ENCODE measurements at places on chromosomes 6 and 20.

DNA sequence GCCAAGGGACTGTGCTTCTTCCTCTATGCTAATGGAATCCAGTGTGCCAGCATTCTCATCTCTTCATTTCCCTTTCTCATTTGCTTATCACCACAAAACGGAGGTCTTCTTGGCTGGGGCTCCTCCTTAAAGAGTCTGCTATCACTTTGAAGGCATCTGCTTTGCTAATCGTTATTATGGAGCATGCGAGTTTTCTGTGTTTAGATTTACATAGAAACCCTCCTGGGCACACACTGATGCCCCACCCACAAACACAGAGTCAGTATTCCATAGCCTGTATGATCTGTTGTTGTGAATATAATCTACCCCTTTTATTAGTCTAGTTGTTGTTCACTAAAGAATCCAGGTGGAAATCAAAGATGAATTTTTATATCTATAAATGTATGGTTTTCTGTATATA lies 83.4 kb upstream of the XRN2 start:
- DNase-seq = no peak

GRCh38 chr6:13515912-13516311 lies 28.5 kb upstream of the GFOD1 start:
- no peak for DNase-seq

DNA sequence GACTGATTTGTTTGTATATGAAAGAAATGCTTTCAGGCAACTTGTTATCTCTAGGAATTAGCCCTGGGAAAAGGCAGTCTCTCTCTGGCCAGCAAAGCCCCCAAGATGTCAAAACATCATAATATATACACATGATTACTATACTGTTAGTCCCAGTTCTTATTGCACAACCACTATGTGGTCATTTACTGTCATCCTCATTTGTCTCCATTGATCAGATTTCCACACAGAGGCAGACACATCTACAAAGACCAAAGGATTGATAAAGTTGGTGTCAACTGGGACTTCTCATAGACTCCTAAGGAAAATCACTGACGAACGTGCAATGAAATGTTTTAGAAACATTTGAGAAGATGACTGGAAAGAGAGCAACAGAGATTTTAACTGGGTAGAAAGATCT lies 71.9 kb upstream of the POPDC3 start:
- DNase-seq = no peak

DNA sequence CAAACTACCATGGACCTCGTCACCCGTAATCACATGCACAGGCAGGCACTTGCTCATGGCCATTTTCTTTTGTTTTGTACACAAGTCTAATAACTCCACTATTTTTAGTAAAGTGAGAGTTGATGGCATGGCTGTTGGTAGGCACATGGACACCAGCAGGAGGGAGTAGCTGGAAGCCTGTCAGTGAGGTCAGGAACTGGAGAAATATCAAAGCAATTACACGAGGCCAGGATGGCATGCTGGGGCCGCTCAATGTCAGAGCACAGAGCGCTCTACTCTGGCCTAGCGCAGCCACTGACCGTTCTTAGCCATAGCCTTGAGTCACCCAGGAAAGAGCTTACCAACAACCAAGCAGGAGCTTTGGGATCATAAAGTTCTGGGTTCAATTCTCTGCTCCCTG lies 36.1 kb upstream of the GTSF1L start:
- DNase-seq = no peak

DNA sequence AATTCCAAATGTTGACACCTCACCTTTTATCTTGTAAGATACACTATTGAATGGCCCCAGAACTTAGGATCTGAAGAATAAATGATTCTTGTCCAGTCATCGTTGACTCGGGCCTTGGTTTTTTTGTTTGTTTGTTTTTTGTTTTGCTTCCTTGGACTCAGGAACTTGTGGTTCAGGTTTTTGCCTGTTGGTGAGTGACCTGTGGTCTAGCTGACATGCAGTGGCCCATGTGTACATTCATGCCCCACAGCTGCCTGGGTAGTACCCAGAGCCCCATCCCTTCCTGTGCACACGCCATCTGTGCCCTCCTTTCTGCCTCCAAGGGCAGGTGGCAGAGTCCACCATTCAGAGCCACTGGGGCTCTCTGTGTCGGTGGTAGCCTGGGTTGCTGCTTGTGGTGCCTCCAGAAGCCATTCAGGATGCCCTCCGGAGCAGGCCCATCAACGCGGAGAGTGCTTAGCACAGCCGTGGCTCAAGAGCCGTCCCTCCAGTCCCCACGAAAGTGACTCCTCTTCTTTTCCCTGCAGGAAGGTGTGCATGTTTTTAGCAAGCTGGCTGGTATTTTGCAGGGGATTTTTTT lies 85.9 kb downstream of the SYNJ2 start:
- DNase-seq = no peak

DNA sequence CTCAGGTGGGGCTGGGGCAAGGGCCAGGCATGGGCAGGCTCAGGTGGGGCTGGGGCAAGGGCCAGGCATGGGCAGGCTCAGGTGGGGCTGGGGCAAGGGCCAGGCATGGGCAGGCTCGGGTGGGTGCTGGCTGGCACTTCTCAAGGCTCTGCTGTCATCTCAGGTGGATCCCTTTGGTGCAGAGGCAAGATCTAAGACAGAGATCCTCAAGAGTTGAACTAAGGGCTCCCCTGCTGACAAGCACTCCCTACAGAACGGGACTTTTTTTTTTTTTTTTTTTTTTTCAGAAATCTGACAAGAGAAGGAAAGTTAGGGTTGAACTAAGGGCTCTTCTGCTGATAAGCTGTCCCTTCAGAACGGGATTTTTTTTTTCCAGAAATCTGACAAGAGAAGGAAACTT lies 24.9 kb downstream of the MMP24OS start:
- DNase-seq = no peak

DNA sequence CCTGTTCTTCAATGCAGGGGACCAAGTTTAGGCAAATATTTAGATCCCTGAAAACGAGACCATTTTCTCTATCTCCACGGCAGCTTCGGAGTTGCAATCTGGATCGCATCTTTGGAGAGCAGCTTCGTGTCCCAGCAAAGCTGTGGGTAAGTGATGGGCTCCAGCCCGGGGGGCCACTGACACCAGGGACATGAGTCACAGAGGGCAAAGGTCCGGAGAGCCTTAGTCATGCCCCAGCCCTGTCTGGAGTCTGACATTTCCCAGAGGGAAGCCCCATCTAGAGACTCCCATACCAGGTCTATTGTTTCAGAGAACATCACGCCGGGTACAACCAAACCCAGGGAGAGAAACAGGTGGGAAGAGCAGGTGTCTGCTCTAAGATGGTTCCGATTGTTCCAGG lies 95.9 kb downstream of the NFATC2 start:
- peak; percentile 68 for DNase-seq

GRCh38 chr6:155117256-155117655 lies 122.1 kb downstream of the TIAM2 start:
- peak; percentile 96 for DNase-seq

DNA sequence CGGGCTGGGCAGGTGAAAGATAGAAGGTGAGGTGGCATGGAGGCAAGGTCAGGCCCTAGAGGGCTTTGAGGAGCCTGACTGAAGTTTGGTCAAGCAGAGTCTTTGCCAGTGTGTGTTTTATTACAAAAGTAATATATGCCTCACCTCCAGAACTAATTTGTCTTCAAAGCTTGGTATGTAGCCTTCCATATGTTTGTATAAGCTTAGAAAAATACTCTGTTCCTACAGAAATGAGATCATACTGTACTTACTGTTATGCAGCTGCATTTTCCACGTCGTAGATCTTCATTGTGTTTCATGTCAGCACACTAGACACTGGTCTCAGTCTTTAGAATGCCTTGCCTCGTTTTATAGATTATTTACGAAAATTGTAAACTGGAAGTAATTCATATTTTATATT lies 61.8 kb downstream of the ANKS1A start:
- no peak for DNase-seq

DNA sequence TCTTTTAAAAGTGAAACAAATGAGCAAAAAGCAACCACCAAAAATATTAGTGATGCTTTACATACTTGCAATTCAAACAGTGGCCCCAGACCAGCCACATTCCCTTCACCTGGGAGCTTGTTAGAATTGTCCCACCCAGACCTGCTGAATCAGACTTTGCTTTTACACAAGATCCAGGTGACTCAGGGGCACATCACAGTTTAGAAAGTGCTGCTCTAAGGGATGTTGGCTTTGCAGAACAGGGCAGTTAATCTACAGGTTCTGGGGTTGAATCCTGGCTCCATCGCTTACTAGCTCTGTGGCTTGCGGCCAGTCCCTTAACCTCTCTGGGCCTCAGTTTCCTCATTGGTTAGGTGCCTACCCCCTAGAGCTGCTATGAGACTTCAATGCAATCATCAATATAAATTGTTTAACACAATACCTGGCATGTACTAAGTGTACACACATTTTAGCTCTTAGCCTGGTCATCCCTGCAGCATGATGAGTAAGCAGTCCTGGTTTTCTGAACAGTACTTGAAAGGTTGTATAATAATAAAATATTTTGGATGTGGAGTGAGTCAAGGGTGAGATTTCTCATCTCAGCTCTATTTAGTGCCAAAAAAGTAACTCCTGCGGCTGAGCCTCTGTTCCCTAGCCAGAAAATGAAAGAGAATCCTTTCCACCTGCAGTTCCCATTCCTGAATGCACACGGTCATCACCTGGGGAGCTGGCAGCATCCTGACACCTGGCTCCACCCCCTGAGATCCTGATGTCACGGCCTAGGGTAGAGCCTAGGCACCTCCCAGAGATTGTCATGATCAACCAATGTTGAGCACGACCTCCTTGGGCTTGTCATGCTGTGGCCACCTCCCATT lies 162.7 kb downstream of the ANKRD60 start:
- DNase-seq = peak; percentile 38

DNA sequence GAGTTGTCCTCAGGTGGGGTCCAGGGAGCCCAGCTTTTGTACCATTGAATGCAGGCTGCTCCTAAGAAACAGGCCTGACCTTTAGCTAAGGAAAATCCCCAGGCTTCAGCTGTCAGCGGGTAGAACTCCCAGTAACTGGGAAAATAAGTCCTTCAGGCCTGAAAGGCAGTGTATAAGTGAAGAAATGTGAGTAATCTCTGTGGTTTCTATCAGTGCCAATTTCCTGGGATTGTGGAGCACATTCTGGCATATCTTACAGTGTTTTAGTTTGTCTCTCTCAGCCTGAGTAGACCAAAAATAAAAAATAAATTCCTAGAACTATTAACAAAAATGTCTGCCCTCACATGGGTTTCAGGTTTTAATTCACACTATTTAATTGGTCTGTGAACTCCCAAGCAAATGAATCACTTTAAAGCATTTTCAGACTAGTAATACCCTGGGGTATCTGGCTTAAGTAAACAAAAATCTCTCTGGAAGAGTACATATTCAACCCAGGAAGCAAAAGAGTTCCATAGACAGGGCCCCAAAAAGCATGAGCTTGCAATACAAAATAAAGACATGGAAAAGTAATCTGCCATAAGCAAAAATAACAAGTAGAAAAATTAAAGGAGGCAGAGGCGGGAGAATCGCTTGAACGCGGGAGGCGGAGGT lies 566.2 kb upstream of the NOX3 start:
- peak; percentile 75 for DNase-seq

GRCh38 chr6:25215881-25216280 lies 63.3 kb upstream of the CARMIL1 start:
- no peak for DNase-seq

DNA sequence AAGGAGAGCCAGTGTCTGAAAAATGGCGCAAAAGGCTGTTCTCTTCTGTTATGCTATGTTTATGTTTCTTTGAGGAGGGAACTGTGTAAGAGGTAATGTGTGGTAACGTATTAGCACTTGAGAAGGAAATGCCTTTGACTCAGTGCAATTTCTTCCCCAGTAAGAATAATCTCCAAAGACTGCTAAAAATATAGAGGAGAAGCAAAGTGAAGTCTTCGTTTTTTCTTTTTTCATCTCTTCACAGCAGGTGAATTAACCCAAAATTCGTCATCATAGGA lies 47.1 kb upstream of the IFNGR1 start:
- no peak for DNase-seq

DNA sequence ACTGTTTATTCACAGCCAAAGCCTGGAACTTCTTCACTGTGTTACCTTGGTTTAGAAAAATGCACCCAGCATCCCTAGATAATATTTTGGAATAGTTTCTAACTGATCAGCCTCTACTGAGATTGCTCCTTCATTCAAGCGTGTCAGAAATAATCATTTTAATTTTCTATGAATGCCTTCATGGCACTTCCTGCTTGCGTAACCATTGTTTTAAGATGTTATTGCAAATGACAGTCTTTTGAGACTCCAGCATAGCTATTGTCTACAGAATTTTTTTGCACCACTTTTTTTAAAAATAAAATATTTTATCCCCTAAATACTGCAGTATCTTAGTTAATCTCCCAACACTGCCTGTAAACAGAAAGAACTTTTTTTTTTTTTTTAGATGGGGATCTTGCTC lies 213.1 kb downstream of the PHACTR1 start:
- DNase-seq = no peak

DNA sequence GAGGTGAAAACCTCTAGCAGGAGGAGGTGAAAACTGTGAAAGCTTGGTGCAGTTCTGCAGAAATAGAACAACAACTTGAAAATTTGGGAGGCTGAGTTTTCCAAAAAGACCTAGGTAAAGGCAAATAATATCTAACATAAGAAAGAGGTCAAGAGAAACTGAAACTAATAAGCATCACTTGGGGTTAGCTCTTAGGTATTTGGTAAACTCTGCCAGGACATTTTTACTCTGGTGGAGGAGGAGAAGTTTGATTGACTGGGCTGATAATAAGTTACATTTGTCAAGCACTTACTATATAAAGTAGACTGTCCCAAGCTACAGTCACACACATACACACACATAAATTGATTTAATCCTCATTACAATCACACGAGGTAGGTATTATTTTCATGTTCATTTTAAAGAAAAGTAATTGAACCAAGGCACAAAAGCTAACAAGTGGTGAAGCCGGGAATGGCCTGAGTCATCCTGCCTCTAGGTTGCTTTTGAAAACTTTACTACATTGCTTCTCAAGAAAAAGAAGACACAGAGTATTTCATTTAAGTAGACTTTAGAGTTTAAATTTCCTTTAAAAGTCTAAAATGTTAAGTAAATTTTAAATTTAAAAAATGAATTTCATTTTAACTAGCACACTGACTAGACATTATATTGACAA lies 275.5 kb downstream of the PTPRK start:
- no peak for DNase-seq

- no peak for DNase-seq
Measured at GRCh38 chr20:3901706-3902440, 12.7 kb downstream of the PANK2 start.

GRCh38 chr20:55353206-55353605 lies 652.1 kb downstream of the CBLN4 start:
- DNase-seq = peak; percentile 43

All from fibroblast of skin of right quadriceps (primary cell).